Endothelial cell of umbilical vein (primary cell): ENCODE measurements at places on chromosomes 2 and 18.

GRCh38 chr2:44777537-44777936, 164.0 kb upstream of the SIX3 start:
- no peaks in the 10 kb centered on the region for H3K4me1 ChIP-seq
- H3K36me3 ChIP-seq: no peaks in the 10 kb centered on the region

- peaks cover 19% of the 10 kb centered on the region for H3K4me1 ChIP-seq
- H3K4me3 ChIP-seq: no peak overlapping the region
- peaks cover 15% of the 10 kb centered on the region for H3K27me3 ChIP-seq
- H3K36me3 ChIP-seq: no peaks in the 10 kb centered on the region
- DNase-seq: no peak
Observed at GRCh38 chr2:15756011-15756550, 164.4 kb downstream of the DDX1 start.

DNA sequence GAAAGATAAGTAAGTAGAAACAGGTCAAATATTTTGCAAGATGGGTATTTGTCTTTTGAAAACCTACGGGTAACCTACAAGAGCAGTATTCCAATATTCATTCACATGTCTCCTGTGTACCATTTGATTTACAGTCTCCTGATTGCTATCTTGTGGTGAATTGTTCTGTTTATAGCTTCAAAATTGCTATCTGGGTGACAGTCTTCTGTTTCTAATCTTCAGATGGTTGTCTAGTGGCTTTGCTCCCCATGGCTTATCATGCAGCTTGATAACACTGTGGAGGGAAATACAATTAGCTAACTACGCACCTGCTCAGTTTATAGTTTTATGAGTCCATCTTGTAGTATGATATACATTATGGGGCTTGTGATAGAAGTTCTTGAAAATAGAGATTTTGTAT, 816.8 kb downstream of the CPS1 start:
- no peaks in the 10 kb centered on the region for H3K4me1 ChIP-seq
- H3K4me3 ChIP-seq: no peak overlapping the region
- no peaks in the 10 kb centered on the region for H3K27me3 ChIP-seq
- no peak for DNase-seq

- no peak for DNase-seq
- no peak overlapping the region for H3K27ac ChIP-seq
- H3K36me3 ChIP-seq: no peaks in the 10 kb centered on the region
- no peak overlapping the region for H3K4me3 ChIP-seq
Observed at GRCh38 chr2:134284119-134284670, 30.3 kb downstream of the MGAT5 start.
